ENCODE measurements at places on chromosomes 16 and 17.

DNA sequence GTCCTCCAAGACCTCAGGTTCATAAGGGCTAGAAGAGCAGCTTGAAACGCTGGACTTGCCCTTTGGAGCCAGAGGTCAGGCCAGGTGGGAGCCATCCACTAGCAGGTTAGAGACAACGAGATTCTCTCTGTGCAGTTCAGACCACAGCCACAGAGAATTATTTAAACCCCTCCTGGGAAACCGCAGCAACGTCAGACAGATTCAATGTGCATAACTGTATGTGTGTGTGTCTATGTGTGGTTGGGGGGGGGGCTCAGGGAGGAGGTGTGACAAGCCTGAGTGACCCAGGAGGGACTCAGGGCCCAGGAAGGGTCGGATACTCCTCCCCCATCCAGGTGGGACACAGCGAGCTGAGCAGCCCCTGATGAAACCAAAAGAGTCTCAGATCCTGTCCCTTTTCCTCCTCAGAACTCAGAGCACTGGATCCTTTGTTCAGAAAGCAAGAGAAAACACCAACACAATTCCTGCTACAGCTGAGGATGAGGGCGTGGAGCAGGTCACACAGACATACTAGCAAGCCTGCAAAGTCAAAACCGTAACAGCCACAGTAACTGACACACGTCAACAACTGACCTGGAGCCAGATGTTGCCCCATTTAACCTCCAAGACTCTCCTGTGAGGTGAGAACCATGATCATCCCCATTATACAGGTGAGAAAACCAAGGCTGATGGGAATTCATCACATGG lies 66.8 kb downstream of the XYLT1 start:
- H3K4me1 ChIP-seq, result peaks cover 29% of the 10 kb centered on the region
- H3K27me3 ChIP-seq, result no peaks in the 10 kb centered on the region
- H3K4me3 ChIP-seq, result no peak overlapping the region
- H3K27ac ChIP-seq, result no peak overlapping the region
- DNase-seq, result no peak
- peaks cover 4% of the 10 kb centered on the region for H3K36me3 ChIP-seq

GRCh38 chr16:12219992-12220391 lies 243.5 kb downstream of the SNX29 start:
- no peak for DNase-seq
- H3K4me3 ChIP-seq, result no peak overlapping the region
- H3K4me1 ChIP-seq, result no peaks in the 10 kb centered on the region
- no peak overlapping the region for H3K27ac ChIP-seq

DNA sequence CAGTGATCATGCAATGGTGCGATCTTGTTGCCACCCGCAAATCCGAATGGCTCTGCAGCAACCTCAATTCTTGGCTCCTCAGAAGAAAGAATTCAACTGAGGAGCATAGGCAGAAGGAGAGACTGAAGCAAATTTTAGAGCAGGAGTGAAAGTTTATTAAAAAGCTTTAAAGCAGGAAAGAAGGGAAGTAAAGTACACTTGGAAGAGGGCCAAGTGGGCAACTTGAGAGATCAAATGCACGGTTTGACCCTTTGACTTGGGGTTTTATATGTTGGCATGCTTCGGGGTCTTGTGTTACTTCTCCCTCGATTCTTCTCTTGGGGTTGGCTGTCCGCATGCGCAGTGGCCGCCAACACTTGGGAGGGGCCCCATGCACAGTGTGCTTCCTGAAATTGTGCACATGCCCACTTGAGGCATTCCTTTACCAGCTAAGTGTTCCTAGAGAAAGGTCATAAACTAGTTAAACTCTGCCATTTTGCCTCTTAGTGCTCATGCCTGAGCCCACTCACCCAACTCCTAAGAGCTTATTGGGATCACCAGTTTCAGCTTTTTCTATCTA lies 36.7 kb downstream of the ZNRF1 start:
- no peaks in the 10 kb centered on the region for H3K36me3 ChIP-seq
- no peaks in the 10 kb centered on the region for H3K27me3 ChIP-seq
- no peak overlapping the region for H3K4me3 ChIP-seq

DNA sequence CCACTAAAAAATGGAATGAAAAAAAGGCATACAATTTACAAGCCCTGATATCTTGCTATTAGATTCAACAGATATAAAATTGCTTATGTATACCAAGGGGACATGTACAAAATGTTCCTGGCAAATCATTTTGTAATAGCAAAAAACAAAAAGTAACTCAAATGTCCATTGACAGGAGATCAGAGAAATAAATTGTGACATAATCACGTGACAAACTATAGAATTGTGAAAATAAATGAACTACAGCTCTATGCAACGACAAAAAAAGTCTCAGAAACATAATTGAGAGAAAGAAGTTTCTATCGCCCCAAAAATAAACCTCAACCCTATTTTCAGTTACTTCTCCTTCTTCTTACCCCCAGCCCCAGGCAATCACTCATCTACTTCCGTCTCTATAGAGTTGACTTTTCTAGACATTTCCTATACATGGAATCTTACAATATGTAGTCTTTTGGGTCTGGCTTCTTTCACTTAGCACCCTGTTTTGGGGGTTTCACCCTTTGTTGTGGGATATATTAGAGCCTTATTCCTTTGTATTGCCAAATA lies 12.1 kb upstream of the ACE start:
- H3K27me3 ChIP-seq, result no peaks in the 10 kb centered on the region
- DNase-seq, result no peak
- H3K4me3 ChIP-seq, result no peak overlapping the region

GRCh38 chr16:50588276-50588675 lies 40.1 kb downstream of the NKD1 start:
- H3K27ac ChIP-seq, result no peak overlapping the region
- no peak for DNase-seq
- H3K27me3 ChIP-seq, result no peaks in the 10 kb centered on the region
- no peak overlapping the region for H3K4me3 ChIP-seq
- H3K36me3 ChIP-seq, result no peaks in the 10 kb centered on the region

- H3K27ac ChIP-seq, result no peak overlapping the region
- H3K36me3 ChIP-seq, result peaks cover 54% of the 10 kb centered on the region
- DNase-seq, result peak; percentile 13
- no peak overlapping the region for H3K4me3 ChIP-seq
Observed at GRCh38 chr16:89132194-89133005, 38.7 kb downstream of the ACSF3 start.

DNA sequence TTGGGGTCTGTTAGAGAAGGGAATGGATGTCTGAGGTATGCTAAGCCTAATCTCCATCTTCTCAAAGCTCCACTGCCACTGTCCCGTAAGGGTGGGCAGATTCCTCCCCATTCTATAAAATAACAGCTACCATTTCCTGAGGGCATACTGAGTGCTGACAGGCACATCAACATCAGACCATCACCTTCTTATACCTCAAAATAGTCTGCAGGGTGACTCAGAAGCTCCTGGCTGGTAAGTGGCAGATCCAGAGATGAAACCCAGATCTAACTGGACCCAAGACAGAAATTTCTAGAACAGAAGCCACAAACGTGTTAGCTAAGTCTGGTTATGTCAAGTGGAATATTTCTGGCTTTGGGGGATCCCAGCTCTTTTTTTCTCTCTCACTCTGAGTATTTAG lies 548.0 kb downstream of the WWOX start:
- no peaks in the 10 kb centered on the region for H3K27me3 ChIP-seq
- no peak overlapping the region for H3K4me3 ChIP-seq
- no peaks in the 10 kb centered on the region for H3K36me3 ChIP-seq
- H3K4me1 ChIP-seq, result no peaks in the 10 kb centered on the region
- no peak for DNase-seq

DNA sequence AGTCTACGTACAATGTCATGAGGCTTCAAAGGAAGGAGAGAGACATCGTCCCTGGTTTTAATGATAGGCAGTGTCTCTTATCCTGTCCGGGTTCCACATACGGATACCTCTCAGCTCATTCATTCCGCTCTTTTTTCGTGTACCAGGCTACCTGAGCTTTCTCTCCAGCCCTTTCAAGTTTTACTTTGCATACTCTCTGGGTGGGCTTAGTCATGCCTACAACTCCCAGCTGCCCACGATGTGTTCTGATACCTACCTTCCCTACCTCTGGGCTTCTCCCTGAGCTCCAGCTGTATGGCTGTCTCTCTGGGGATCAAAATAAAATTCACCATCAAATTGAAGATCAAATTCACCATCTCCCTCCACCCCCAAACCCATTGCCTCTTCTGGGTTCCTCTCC lies 354.0 kb upstream of the EEF2KMT start:
- H3K27me3 ChIP-seq, result peaks cover 6% of the 10 kb centered on the region
- no peaks in the 10 kb centered on the region for H3K4me1 ChIP-seq
- H3K27ac ChIP-seq, result no peak overlapping the region
- H3K4me3 ChIP-seq, result no peak overlapping the region
- no peaks in the 10 kb centered on the region for H3K36me3 ChIP-seq

DNA sequence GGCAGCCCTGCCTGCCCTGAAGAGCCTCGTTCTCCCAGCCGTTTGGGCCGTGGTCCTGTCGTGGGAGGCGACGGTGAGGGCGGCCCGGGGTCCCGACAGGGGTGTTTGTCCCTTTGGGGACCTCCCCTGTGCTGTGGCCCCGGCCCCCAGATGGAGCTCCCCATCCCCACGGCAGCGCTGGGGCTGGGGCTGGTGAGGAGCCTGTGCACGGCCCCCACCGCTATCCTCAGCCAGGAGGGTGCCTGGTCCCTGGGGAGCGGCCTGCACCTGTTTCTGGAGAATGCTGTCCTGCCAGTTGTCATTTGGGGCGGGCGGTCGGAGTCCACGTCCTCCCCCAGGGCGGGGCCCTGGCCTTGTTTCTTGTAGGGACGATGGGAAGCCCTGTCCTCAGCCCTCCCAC lies 6.6 kb downstream of the CAPN15 start:
- H3K36me3 ChIP-seq, result peaks cover 16% of the 10 kb centered on the region
- H3K27me3 ChIP-seq, result no peaks in the 10 kb centered on the region
- H3K27ac ChIP-seq, result no peak overlapping the region
- H3K4me1 ChIP-seq, result peaks cover 32% of the 10 kb centered on the region

- no peak for DNase-seq
- H3K27me3 ChIP-seq, result no peaks in the 10 kb centered on the region
- no peak overlapping the region for H3K27ac ChIP-seq
- H3K36me3 ChIP-seq, result no peaks in the 10 kb centered on the region
Observed at GRCh38 chr17:41402161-41402560, 4.8 kb upstream of the KRT31 start.

DNA sequence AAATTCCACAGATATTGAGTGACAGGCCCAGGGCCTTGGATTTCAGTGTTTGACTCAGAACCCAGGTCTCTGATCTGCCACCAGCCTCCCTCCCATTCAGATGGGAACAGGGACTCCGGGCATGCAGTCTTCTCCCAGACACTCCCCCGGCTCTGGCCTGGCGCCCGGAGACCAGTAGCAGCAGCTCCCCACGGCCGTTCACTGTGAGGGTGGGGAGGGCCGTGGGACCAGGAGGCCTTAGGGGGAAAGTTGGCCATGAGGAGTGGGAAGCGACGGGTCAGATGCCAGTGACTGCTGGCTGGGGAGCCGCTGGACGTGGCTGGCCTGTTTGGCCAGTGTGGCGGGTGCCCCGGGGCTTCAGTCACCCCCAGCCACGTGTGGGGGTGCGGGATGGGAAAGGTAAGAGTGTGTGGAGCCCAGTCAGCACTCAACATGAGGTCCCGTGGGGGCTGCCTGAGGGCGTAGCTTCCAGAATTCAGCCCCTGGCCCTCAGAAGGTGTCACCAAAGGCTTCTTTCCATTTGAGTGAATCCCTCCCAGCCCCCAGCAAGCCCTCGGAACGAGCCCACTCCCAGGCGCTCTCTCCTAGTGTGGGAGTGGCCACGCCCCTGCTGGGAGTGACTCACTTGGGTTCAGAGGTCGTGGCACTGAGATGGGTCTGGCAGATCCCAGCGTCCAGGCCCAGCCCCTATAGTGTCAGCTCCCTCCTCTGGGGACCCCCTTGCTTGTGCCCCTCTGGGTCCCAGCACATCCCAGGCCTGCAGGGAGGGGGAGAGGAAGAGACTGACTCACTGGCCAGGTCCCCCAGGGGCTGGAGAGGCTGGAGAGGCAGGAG lies 309.4 kb downstream of the SEC14L1 start:
- peaks cover 9% of the 10 kb centered on the region for H3K36me3 ChIP-seq
- H3K4me3 ChIP-seq, result peak overlapping the region; percentile 94
- H3K27me3 ChIP-seq, result no peaks in the 10 kb centered on the region
- H3K27ac ChIP-seq, result peak overlapping the region; percentile 63
- peaks cover 84% of the 10 kb centered on the region for H3K4me1 ChIP-seq
- DNase-seq, result no peak

DNA sequence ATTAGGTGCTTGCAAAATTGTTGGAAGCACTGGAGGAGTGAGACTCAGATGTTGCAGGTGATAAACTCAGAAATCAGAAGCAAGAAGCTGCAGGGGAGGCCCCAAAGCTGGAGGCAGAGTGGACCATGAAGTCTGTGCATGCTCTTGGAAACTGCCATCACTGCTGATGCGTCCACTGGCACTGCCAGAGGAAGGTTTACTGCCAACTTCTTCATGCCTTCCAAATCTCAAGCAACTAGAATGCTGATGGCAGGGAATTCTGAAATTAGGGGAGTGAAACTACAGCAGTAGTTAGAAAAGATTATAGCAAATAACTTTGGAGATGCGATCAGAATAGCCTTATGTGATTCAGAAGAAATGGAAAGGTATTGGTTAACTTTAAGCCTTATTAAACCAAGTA lies 277.1 kb upstream of the SDK2 start:
- peaks cover 5% of the 10 kb centered on the region for H3K27me3 ChIP-seq

- no peaks in the 10 kb centered on the region for H3K4me1 ChIP-seq
- no peaks in the 10 kb centered on the region for H3K36me3 ChIP-seq
- DNase-seq, result no peak
- H3K27me3 ChIP-seq, result no peaks in the 10 kb centered on the region
- H3K4me3 ChIP-seq, result no peak overlapping the region
- no peak overlapping the region for H3K27ac ChIP-seq
Observed at GRCh38 chr16:54076006-54076504, 210.5 kb downstream of the IRX3 start.

GRCh38 chr17:5919089-5919488 lies 151.1 kb upstream of the WSCD1 start:
- no peak overlapping the region for H3K4me3 ChIP-seq
- no peak overlapping the region for H3K27ac ChIP-seq
- no peaks in the 10 kb centered on the region for H3K27me3 ChIP-seq
- H3K36me3 ChIP-seq, result no peaks in the 10 kb centered on the region

DNA sequence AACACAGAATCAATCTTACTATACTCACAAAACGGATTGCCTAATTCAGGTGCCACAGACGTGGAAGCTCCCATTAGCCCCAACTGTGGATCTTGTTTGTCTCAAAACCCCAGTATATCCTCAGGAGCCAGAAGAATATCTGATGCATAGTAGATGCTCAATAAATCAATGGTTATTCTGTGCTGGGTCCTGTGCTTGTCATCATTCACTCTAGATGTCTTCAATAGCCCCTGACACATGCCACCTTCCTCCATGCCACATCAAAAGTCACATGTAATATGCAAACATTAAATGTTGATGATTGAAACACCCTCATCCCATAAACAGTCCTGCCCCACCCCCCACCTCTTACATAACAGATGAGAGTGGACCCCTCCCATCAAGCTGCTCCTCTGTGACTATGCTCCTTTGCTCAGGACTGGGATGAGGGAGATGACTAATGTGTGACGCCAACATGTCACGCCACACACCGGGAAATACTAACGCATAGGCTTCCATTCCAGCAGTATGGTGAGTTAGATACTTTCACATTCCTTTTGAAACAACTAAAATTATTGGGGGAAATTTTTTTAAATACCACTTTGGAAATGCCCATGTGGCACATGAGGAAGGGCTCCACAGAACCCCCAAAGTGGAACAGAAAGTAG lies 267.6 kb upstream of the SDK2 start:
- H3K4me3 ChIP-seq, result no peak overlapping the region
- no peaks in the 10 kb centered on the region for H3K4me1 ChIP-seq
- no peak for DNase-seq
- no peak overlapping the region for H3K27ac ChIP-seq
- no peaks in the 10 kb centered on the region for H3K36me3 ChIP-seq
